ENCODE measurements at places on chromosomes 12 and 14.

GRCh38 chr12:10153271-10154144, 18.4 kb downstream of the OLR1 start:
- peak; percentile 76 for DNase-seq

DNA sequence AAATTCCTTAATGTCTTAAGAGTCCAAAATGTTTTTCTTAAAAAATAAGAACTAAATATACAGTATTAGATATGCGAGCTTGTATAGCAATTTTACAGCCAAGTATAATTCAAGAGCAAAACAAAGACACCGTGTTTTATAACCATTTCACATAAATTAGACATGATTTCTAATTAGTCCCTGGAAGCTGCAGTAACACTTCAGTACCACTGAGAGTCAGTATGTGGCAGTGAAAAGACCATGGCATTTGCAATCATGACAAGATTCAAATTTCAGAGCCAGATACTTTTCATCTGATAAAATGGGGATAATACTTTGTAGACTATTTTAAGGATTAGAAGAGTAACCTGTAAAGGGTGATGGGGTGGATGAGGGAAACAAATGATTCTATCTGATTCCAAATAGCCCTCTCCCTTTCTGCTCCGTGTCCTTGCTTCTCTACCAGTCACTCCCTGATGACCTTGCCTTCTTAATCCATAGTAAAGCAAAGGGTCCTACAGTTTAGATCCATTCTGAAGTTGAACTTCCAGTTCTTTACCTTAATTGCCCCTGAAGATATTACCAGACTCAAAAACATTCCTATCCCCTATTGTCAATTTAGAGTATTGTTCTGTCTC, 145.4 kb upstream of the ABCD2 start:
- peak; percentile 38 for DNase-seq

GRCh38 chr14:101743701-101744100, 17.8 kb upstream of the PPP2R5C start:
- DNase-seq = no peak

DNA sequence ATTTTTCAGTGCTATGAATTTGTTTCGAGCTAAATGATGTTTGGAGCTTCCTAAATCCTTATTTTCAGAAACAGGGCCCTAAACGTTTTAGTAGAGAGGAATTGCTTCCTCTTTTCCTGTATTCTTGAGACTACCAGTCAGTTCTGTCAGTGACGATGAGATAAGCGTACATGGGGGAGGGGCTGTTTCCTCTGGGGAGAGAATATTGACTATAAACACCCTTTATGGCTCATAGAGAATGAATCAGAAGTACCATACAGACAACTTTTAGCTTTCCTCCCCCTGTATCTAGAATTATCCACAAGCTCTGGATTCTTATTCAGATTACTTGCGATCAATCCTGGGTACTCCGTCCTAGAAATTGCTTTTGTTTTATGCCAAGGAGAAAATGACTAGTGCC, 5.1 kb downstream of the TBK1 start:
- peak; percentile 49 for DNase-seq

GRCh38 chr14:105351920-105352851, 37.6 kb downstream of the PACS2 start:
- peak; percentile 90 for DNase-seq

DNA sequence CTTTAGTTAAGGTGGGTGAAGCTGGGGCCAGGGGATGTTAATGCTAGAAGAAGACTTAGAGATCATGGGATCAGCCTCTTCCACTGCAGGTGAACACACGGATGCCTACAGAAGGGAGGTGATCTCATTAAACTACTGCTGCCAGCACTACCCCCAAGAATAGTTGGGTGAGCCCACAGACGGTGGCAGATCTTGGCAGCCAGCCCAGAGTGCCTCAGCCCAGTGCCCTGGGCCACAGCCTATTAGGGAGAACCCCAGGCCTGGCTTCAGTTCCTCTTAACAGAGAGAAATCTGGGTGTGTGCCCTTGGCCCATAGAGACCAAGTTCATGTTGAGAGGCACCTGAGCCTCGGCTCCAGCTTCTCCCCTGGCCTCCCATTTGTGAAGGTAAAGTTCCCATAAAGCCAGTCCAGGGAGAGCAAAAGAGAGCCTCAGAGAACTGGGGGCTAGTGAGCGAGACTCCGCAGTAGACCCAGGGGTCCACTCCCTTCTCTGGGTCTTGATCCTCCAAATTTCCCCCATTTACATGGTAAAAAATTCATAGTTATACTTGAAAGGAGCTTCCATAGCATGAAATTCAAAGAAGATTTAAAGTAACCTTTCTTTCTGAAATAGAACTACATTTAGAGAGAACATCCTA, 125.0 kb upstream of the CCND2 start:
- DNase-seq = peak; percentile 74

GRCh38 chr12:53049571-53050318, at the start of gene TNS2:
TNS2 (plus strand) TSS chr12:53050065; CDS start chr12:53050186, 121 bp downstream.
- no peak for DNase-seq

GRCh38 chr14:93047661-93048060, 68.1 kb downstream of the ITPK1 start:
- DNase-seq = no peak

DNA sequence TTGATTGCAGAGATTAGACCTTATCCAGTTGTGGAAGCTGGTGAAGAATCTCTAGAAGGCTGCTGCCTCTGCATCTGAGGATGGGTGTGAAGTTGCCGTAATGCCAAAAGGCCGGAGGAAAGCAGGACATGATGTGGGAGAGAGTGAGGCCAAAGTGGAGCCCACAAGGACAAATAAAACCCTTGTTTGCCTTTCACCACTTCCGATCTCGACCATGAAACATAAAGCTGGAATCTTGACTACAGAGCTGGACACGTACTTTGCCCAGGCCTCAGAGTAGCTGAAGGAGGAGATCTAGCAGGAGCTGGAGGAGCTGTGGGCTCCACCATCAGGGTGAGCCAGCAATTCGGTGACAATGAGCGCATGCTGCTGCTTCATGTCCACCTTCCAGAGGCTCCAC, 5.0 kb upstream of the CACNA1C start:
- DNase-seq = no peak

DNA sequence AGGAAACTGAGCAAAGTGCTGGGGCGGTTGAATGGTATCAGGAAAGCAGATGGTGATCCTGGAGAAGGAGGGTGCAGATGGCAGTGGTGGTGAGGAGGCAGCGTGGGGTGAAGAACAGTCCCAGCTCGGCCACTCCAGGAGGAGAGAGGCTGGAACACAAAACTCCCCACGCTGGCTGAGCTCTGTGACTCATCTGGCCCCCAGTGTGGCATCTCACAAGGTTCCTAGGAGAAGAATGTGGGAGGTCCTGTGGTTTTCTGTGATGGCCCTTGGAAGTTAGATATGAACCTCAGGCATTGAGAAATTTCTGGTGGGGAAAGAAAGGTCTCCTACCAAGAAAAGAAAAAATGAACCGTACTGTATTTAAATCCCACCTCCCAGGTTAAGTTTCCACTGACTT, 8.0 kb upstream of the NRXN3 start:
- DNase-seq = no peak

DNA sequence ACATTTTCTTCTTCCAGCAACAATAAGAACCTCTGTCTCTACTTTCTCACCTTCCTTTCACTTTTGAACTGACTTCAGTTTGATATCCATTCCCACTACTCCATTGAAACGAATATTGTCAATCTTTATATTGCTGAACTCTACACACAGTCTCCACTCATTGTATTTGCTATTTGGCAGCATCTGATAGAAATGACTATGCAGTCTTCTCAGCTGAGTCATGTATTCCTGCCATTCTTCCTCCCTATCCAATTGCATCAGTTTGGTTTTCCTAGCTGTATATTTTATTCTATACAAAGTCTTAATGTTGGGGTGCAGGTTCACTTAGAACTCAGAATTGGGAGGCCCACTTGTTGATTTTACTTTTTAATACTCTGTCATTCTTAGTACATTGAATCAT, 107.5 kb upstream of the CPNE8 start:
- no peak for DNase-seq

DNA sequence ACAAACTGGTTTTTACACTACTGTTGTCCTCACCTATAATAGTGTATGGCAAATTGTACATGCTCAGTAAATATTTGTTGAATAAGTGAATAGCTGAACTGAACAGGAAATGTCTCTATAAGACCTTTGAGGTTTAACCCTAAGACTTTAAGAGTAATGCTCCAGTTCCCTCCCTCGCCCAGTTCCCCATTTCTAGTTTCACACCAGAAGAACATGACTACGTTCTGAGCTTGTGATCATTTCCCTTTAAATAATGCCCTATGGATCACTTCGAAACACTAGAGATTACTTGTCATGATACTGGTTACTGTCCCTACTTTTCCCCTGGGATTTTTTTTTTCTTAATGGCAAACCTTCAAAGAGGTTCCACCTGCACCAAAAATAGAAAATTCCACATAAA, 69.3 kb downstream of the PRKD1 start:
- DNase-seq = no peak

DNA sequence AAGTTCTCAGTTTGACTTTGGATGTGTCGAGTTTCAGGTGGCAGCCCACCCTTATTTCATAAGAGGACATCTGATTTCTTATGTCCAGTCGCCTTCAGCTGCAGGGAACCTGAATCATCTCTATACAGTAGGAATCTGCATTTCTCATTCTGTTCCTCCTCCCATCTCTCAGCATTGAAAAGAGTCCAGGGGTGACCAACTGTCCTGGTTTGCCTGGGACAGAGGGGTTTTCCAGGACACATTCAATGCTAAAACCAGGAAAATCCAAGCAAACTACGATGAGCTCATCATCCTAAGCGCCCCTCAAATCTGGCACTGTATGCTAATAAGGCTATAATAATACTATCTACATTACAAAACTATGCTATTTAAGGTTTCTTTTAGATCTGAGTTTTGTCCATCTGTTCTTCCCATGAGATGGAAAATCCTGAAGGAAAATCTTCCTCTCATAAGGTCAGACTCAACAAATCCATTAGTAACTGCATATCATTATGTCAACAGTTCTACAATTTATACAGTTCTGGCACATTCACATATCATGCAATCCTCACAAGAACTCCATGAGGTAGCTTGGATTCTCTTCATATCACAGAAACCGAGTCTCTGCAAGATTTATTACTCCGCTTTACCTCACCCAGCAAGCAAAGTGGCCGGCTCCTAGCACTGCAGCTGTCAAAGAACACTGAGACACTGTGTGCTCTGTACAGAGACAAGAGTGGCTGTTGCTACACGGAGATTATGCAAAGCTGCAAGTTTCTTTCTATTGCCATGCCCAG, 15.6 kb upstream of the CALM1 start:
- DNase-seq = no peak

GRCh38 chr12:26648584-26648983, 184.4 kb downstream of the ITPR2 start:
- DNase-seq = no peak

DNA sequence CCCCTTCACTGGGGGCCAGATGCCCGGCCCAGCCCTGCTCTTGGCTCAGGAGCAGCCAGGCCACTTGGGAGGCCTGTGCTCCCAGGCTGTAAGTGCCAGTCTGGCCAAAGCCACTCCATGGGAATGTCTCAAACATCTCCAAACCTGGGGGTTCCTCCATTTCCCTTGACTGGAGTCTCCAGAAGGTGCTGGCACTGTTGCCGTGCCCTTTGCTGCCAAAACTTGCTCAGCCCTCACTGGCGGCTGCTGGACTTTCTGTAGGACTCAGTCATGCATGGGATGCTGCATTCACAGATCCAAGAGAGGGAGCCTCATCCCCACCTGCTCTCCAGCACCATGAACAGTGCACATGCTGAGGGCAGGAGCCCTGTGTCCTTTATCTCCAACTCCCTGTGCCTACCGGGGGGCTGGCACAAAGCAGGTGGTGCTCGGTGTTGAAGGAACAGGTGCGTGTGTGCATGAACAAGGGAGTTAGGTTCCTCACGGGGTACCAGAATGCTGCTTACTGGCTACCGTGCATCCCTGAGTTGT, 9.6 kb upstream of the OTUB2 start:
- DNase-seq = no peak

DNA sequence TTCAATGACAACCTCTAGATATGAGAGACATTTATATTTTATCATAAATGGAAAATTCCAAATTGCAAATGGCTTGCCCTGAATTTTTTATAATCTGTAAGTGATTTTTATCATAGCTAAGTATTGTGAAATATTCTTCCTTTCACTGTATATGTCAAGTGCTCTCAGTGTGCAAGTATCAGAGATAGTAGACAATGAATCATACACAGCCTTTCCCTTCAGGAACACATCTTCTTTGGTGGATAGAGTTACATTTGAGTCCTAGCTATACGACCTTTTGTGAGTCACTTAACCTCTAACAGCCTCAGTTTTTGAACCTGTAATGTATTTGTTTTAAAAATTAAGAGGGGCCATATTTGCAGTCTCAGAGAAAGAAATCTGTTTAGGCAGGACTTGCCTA, 350.7 kb upstream of the SEL1L start:
- DNase-seq = no peak

DNA sequence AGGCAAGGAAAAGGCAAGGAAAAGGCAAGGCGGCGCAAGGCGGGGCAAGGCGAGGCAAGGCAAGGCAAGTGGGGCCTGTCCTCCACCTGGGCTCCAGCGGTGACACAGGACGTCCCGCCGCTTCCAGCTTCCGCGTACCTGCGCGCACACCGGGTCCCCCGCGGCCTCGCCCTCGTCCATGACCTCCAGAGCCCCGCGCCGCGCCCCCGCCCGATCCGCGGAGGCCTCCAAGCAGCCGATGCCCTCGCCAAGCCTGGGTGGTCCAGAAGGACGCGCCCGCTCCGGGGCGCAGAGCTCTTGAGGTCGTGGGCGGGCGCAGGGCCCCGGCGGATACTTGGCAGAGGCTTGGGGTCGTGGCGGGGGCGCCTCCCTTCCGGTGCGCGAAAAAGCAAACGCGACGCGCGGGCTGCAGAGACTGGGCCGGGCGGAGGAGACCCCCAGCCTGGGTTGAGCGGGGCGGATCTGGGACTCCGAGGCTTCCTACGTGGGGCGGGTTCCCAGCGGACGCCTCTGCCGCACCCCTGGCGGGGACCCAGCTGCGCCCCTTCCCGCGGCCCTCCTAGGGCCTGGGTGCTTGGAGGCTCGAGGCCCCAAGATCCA, 60.8 kb upstream of the EIF5 start:
- DNase-seq = no peak
